ENCODE measurements at places on chromosomes 1 and 21.

GRCh38 chr1:48652334-48652733, 124.4 kb downstream of the BEND5 start:
- DNase-seq = no peak

GRCh38 chr21:16504766-16505165, 775.0 kb downstream of the USP25 start:
- no peak for DNase-seq

DNA sequence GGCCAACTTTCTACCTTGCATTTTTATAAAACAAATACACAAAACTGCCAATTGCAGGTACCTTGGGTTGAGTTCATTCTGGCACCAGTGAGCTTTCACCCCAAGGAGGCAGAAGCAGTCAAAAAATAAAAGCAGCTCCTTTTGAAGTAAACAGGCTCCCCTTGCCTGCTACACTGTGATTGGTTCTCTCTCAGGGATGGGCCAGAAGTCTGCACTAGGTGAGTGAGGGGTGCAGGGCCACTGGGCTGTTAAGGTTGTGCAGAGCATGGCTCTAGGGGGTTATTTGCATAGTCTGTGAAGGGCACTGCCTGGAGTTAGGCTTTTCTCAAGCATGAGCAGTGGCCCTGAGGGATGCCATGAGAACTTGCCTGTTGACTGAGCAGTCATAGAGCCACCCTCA, 39.1 kb downstream of the AKNAD1 start:
- no peak for DNase-seq

DNA sequence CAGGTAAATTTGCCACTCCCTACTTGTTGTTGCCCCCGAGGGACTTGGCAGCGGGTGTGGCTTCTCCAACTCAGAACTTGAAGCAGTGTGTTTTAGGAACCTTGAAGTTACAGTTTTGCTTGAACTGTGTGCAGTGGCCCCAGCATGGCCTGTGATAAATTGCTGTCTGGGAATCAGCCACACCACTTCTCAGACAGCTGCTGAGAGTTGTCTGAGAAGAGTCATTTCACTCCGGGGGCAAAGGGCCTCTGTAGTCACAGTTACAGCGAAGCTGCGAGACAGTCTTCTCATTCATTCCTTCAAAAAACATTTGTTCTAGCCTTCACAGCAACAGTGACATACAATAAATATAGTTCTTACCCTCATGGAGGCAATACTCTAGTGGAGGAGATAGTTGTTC, 70.3 kb downstream of the PROX1 start:
- DNase-seq = no peak

- no peak for DNase-seq
Observed at GRCh38 chr1:62516600-62516999, 79.8 kb downstream of the USP1 start.

GRCh38 chr1:12501661-12502060, 116.3 kb downstream of the DHRS3 start:
- DNase-seq = no peak
